ENCODE measurements at places on chromosomes 7 and 10.

DNA sequence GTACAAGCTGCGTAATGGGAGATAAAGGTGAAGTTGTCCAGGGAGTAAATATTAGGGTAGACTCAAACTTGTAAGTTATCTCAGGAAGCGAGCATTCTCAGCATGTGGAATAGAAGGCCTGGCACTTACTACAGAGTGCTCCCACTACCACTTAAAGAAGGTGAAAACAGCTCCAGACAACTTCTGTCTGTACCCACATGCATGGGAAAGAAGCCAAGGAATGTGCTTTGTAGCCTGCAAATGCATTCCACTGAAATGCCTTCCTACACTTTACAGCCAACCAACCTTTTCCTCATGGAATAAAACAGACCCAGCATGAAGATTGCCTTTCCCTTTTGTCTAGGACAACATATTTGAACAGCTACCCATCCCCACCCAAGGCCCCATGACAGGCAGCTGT lies 45.4 kb upstream of the NPSR1 start:
- H3K4me3 ChIP-seq: no peak overlapping the region
- no peaks in the 10 kb centered on the region for H3K27me3 ChIP-seq
- no peak for DNase-seq
- no peaks in the 10 kb centered on the region for H3K4me1 ChIP-seq
- no peaks in the 10 kb centered on the region for H3K36me3 ChIP-seq
- H3K27ac ChIP-seq: no peak overlapping the region

DNA sequence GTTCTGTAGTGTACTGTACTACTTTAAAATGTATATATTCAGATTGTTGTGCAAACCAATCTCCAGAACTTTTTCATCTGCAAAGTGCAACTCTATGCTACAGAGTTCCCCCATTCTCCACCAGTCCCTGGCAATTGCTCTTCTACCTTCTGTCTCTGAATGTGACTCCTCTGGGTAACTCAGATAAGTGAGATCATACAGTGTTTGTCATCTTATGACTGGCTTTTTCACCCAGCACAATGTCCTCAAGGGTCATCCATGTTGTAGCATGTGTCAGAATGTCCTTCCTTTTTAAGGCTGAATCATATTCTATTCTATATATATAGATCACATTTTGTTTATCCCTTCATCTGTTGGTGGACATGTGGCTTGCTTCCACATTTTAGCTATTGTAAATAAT lies 10.8 kb downstream of the SLIT1 start:
- H3K4me3 ChIP-seq: no peak overlapping the region
- no peak for DNase-seq
- no peaks in the 10 kb centered on the region for H3K36me3 ChIP-seq

GRCh38 chr10:95352684-95353083 lies 61.9 kb upstream of the PDLIM1 start:
- H3K4me3 ChIP-seq: no peak overlapping the region
- DNase-seq: no peak
- H3K36me3 ChIP-seq: no peaks in the 10 kb centered on the region
- H3K4me1 ChIP-seq: no peaks in the 10 kb centered on the region

GRCh38 chr7:35570937-35571336 lies 124.0 kb downstream of the HERPUD2 start:
- H3K27me3 ChIP-seq: peaks cover 2% of the 10 kb centered on the region
- no peaks in the 10 kb centered on the region for H3K36me3 ChIP-seq
- DNase-seq: no peak

GRCh38 chr7:3847336-3847735 lies 546.3 kb downstream of the SDK1 start:
- no peak for DNase-seq
- H3K4me1 ChIP-seq: no peaks in the 10 kb centered on the region
- H3K4me3 ChIP-seq: no peak overlapping the region
- H3K27ac ChIP-seq: no peak overlapping the region
- H3K36me3 ChIP-seq: no peaks in the 10 kb centered on the region
- peaks cover 4% of the 10 kb centered on the region for H3K27me3 ChIP-seq

GRCh38 chr10:77263700-77264099 lies 373.9 kb downstream of the KCNMA1 start:
- H3K36me3 ChIP-seq: no peaks in the 10 kb centered on the region
- peaks cover 2% of the 10 kb centered on the region for H3K27me3 ChIP-seq
- peak overlapping the region; percentile 82 for H3K27ac ChIP-seq
- no peak for DNase-seq

- peak; percentile 68 for DNase-seq
- no peaks in the 10 kb centered on the region for H3K27me3 ChIP-seq
- H3K4me3 ChIP-seq: peak overlapping the region; percentile 88
Observed at GRCh38 chr10:45418849-45419675, 45.0 kb downstream of the ALOX5 start.

- no peak for DNase-seq
- H3K36me3 ChIP-seq: peaks cover 44% of the 10 kb centered on the region
- H3K4me1 ChIP-seq: peaks cover 45% of the 10 kb centered on the region
- H3K27ac ChIP-seq: no peak overlapping the region
- H3K27me3 ChIP-seq: no peaks in the 10 kb centered on the region
Observed at GRCh38 chr7:37107047-37107750, 341.5 kb downstream of the ELMO1 start.

DNA sequence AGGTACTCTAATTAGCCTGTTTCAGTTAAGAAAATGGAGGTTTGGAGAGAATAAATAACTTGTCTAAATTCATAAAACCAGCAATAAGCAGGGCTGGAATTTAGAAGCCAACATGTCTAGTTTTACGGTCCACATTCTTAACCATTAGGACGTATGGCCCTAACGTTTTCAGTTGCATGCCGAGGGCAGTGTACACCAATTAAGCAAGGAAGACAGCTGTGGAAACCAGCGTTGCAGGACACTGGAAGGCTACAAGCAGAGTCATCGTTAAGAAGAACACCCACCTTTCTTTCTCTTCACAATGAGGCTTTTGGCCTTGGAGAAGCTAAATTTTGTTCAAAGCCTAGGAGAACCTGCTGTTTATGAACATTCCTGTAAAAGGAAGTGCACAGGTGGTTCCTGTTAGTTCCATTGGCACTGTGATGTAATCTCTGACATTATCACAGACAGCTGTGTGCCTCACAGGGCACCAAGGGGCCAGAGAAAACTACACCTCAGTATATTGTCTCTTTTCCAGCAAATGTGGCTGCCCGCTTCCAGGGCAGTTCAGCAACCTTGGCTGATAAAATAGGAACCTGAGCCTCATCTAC lies 21.0 kb downstream of the MPP7 start:
- H3K4me1 ChIP-seq: peaks cover 23% of the 10 kb centered on the region
- no peak overlapping the region for H3K4me3 ChIP-seq
- H3K36me3 ChIP-seq: no peaks in the 10 kb centered on the region

GRCh38 chr10:7667262-7668141 lies 736 bp upstream of the ITIH5 start:
- H3K4me1 ChIP-seq: peaks cover 12% of the 10 kb centered on the region
- peaks cover 58% of the 10 kb centered on the region for H3K27me3 ChIP-seq

All from activated naive CD8-positive, alpha-beta T cell treated with anti-CD3 and anti-CD28 coated beads, Interleukin-2, amount 50 U/mL, for 24 hours (primary cell).